D721Med (cell line): ENCODE measurements at places on chromosomes 16 and 17.

DNA sequence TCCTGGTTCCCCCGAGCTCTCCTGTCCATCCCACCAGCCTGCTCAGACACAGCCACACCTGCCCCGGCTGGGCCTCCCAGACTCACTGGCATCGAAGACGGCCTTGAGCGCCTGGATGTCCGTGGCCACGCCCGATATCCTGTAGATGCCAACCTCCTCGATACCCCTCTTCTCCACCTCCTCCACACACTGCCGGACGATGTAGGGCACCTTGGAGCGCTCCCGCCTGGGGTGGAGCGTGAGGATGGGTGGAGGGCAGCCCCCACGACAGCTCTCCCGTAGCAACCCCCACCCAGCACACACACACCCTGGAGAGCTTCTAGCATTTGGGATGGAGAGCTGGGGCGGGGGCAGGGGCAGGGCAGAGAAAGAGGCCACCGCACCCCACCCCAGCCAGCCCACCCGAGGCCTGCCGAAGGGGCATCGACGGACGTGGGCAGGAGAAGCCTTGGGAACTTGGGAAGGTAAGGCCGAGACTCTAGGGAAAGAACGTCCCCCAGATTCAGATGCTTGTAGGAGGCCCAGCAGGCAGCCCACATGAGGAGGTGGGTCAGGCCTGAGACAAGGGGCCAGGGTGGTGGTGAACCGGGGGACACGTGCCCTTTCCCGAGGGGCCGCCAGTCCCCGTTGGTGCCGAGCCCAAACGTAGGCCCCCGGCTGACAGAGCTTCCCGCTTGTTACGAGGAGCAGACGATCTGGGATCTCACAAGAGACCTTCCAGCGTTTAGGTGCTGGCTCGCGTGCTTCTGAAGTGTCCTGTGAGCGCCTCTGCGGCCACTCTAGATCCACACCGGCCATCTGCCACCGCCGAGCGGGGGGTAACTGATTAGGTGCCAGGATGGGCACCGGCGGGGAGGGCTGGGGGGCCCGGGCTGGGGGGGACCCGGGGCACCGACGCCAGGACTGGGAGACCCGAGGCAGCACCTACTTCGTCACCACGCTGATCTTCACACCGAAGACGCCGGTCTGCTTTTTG, 15.1 kb downstream of the TIMM22 start:
- no peak for DNase-seq

GRCh38 chr16:15857724-15858560, 1.1 kb upstream of the MYH11 start:
- no peak for DNase-seq

GRCh38 chr16:17270111-17270510, 200.6 kb downstream of the XYLT1 start:
- no peak for DNase-seq

GRCh38 chr16:27113341-27113841, 46.7 kb downstream of the C16orf82 start:
- DNase-seq, result no peak

GRCh38 chr16:25692742-25693508, 1.2 kb downstream of the HS3ST4 start:
- DNase-seq, result peak; percentile 38

GRCh38 chr17:6163612-6164333, 93.6 kb downstream of the WSCD1 start:
- no peak for DNase-seq
